IgD-negative memory B cell (primary cell): ENCODE measurements at places on chromosomes 2 and 18. TPM values are rescaled to one million over a fixed set of nuclear protein-coding genes. Genes with fewer than 3 reads are reported as not detected.

IFT172 gene
- 1.9 TPM for polyA plus RNA-seq

TTN gene
- 9.4 TPM for polyA plus RNA-seq

CRYGC gene
- not detected for polyA plus RNA-seq

TRIM43B gene
- polyA plus RNA-seq = not detected

SRD5A2 gene
- polyA plus RNA-seq = not detected

TDRD15 gene
- 0.34 TPM for polyA plus RNA-seq
